ENCODE measurements at places on chromosomes 16 and 17.

- DNase-seq, result peak; percentile 59
These were observed 229.8 kb downstream of the CPPED1 start for GRCh38 chr16:12573730-12574383.

DNA sequence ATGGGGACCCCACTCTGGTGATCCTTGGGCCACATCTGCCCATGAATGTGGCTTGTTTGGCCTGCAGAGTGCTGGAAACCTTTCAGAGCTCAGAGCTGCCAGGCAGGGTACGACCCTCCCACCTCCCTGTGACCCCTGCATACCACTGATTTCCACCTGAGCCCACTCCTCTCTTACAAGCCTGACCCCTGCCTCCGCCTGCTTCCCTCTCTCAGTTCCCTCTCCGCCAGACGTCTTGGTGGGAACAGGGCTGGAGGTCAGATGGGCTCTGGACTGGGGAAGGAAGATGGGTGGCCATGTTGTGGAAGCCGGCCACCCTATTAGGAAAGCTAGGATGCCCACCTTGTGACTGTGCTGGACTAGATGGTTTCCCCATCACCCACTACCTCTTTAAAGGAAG is 185.1 kb downstream of the KATNIP start:
- no peak for DNase-seq

DNA sequence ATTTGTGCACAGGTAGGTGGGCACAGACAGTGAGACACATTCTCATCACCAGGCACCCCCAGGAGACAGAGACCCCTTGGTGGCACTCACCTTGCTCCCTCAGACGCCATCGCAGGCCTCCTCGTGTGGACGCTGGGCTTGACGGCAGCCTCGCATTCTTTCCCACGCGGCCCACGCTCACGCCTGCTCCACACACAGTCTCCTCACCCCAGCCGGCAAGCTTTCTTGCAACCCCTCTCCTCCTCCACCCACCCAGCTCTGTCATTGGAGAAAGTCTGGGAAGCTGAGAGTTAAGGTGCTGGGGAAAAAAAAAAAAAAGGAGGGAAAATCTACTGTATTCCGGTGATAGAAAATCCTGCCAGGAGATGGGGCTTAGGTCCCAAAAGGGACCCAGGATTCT is 14.8 kb downstream of the SGCA start:
- no peak for DNase-seq

DNA sequence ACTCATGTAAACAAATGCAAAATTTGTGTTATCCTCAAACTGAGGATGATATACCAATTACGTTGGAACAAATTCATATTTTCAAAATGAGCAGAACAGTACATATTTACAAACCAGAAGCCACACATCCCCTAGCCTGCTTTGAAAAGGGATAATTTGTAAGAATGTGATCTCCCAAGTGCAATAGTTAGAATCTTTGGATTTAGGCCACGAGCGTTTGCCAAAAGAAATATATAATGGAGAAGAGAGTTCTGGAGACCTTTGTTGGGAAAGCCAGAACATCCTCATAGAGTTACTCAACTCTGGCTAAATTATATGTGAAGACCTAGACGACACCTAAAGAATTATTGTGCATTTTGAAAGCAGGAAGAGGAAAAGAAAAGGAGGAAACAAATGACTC is 449.3 kb downstream of the KCNJ2 start:
- no peak for DNase-seq

DNA sequence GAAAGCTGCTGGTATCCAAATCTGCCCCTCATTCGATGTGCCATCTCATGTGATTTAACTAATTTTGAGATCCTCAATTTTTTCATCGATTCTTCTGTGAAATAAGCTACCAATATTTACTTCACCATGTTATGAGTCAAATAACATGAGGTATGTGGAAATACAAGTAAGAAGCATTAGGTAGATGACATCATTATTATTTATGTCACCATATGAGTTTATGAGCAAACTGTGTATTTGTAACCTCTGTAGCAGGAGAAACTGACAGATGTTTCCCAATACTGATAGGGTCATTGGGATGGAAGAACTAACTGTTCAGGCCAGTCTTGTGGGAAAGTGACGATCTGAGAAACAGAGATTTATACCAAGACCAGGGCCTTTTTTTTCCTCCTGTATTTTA is 229.4 kb upstream of the GOT2 start:
- DNase-seq, result no peak

- no peak for DNase-seq
These were observed 64.8 kb upstream of the AMZ2 start for GRCh38 chr17:68182940-68183551.

- no peak for DNase-seq
These were observed 39.9 kb downstream of the SMPD3 start for GRCh38 chr16:68408428-68408827.
